ENCODE measurements at places on chromosomes 16 and 17.

GRCh38 chr17:1260086-1260769 is 10.0 kb upstream of the BHLHA9 start:
- no peak for DNase-seq

- no peak for DNase-seq
Observed at GRCh38 chr17:75433218-75433783, 23.1 kb upstream of the TMEM94 start.

GRCh38 chr17:8698162-8698971 is 46.3 kb downstream of the CCDC42 start:
- DNase-seq = no peak

- no peak for DNase-seq
Observed at GRCh38 chr17:57293077-57293476, 36.8 kb downstream of the MSI2 start.

GRCh38 chr17:48432820-48433775 is 3.1 kb upstream of the SKAP1 start:
- DNase-seq = no peak

- DNase-seq = no peak
Observed at GRCh38 chr16:85275533-85276249, 163.4 kb upstream of the CIBAR2 start.

GRCh38 chr17:40366861-40367518 is 2.5 kb upstream of the GJD3 start:
- no peak for DNase-seq

DNA sequence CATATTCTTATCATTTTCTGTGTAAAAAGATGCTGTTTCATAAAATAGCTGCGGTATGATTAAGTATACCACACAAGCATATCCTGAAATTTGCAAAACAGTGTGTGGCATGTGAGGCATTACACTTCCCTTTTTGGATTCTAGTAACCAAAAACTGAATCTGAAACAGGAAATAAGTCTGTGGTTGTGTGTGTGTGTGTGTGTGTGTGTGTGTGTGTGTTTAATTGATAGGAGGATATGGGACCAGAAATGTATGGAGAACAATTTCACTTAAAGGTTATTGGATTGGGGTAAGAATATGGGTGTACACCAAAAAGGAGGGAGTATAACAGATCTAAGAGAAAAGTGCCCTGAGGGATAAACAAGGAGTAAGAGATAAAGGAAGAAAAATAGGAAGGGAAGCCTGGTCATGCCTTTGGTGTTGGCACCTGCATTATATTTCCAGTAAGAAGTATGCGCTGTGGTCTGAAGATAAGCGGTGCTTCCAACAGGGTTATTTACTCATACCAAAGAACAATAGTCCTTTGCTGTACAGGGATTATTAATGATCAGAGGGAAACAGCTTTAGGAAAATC is 4.0 kb downstream of the LYRM1 start:
- DNase-seq = no peak

DNA sequence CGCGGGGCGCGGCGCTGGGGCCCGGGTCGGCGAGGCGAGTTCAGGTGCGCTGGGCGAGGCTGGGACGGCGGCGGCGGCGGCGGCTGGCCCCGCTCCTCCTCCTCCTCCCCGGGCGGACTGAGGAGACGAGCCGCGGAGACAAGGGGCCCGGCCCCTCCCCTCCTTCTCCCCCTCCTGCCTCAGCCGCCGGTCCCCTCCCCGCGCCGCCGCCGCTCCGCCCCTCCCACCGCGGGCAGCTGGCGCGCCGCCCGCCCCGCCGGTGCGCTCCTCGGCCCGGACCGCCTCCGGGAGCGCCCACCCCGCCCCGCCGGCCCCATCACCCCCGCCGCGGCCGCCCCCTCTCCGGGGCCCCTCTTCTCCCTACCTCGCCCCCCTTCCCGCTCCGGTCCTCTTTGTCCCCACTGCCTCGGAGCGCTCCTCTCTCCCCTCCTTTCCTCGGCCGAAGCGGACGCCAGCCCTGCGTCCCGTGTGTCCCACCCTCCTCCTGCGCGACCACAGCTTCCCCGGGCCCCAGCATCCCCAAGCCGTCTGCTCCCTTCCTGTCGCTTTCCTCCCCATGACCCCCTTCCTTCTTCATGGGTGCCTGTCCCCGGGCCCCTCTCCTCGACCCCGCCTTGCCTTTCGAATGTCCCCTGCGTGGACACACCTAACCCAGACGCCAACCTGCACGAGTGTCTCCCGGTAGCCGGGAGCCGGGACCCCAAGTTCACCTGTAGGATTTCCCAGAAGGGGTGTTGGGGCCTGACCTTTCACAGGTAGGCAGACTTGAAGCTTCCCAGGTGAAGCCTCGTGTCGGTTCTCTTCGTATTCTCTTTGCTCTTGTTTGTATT is at the start of gene TOX3:
TOX3 (minus strand) TSS at position 140 of the 830 bp plus-strand sequence. CDS start 420 bp downstream, outside the sequence.
- DNase-seq = no peak

- no peak for DNase-seq
Observed at GRCh38 chr16:6023449-6023848, 925.9 kb upstream of the EEF2KMT start.

- DNase-seq = no peak
Observed at GRCh38 chr17:32298721-32299579, 33.3 kb downstream of the RHBDL3 start.

- no peak for DNase-seq
Observed at GRCh38 chr17:48584223-48584741, 5.8 kb downstream of the HOXB3 start.

GRCh38 chr17:40418428-40418706 is 671 bp upstream of the TOP2A start:
- no peak for DNase-seq

- DNase-seq = no peak
Observed at GRCh38 chr17:45984368-45984767, 14.7 kb upstream of the STH start.

GRCh38 chr17:72654706-72655105 is 437.8 kb downstream of the SLC39A11 start:
- no peak for DNase-seq

DNA sequence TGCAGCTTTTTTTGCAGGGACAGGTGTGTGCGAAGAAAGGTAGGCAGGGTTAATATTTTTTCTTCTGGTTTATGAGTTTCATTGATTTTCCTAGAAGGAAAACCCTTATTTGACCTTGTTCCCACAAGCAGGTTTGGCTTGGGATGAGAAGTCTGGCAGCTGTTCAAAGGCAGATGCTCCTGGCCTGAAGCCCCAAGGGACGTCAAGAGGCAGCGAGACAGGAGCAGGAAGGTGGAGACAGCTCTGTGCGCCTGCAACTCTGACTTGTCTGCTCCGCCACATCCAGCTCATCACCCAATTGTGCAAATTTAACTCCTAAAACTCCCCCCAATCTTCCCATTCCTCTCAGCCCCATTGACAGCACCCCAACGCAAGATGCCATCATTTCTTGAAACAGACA is 136.8 kb upstream of the XYLT1 start:
- no peak for DNase-seq

DNA sequence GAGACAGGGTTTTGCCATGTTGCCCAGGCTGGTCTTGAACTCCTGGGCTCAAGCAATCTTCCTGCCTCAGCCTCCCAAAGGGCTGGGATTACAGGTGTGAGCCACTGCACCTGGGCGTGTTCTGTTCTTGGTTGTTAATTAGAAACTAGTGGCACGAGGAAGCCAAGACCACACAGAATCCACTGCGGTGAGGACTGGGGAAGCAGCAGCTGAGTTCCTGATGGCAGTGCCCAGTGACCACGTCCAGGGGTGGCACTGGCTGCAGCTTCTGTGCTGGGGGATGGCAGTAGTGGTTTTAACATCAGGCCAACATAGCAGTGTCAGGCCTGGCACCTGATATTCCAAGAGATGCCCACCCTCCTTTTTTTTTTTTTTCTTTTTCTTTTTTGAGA is 39.7 kb upstream of the NDRG4 start:
- no peak for DNase-seq

DNA sequence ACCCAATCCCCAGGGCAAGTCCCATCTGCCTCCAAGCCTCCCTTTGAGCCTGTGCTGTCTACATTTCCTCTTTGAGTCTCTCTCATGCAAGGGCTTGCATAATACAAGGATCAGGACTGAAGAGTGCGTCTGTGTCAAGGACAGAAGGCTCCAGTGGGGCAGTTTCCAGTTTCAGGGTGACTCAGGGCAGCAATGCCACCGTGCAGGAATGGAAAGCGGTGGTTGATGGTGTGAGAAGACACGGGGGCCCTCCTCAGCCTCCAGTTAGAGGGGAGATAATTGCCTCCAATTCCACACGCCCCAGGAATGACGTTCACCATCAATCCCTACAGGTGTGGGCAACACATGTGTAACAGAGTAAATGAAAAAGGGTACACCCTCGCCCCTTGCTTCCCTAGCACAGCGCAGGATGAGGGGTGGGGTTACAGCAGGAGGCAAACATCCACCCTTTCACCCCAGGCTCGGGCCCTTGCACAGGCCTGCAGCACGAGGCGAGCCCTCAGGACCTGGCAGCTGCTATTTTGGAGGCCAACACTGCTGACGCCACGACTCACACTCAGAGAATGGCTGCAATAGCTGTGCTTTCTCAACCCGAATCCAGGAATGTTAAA is 24.8 kb upstream of the SLC25A19 start:
- DNase-seq = no peak

DNA sequence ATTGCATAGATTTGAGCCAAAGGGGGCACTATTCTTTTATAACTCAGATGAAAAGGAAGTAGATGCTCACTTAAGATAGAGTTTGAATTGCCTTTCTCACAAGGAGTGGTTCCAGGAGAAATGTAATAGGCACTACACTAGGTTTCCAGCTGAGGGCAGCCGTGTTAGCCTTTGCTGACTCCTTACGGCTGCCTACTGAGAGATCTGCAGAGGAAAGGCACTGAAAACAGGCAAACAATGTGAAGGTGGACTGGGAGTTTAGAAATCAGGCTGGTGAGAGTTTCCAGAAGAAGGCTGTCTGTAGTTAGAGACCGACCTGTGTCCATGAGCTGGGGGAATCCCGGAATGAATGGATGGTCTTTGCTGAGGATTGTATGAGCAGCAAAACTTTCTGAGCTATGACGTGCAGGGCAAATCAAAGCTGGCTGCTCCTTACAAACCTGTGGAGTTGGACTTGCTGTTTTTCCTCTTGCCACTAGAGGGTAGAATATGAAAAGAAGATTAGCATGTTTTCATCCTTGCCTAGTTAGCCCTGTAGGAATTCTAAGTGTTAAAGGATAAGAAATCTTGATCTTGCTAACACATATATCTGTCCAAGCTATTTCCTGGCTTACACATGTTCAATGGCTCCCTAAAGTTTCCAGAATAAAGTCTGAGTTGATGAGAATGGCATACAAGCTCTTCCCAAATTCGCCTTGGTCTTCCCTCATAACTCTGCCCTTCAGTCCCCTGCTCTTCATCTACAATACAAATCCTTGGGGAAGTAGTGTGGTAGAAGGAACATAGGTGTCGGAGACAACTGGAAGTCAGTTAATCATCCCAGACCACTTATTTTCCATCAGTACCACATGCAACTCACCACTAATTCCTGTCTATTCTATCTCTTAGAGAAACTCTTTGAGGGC is 20.1 kb upstream of the TAOK1 start:
- DNase-seq = peak; percentile 62

GRCh38 chr17:82647593-82648164 is 565 bp downstream of the WDR45B start:
- no peak for DNase-seq

DNA sequence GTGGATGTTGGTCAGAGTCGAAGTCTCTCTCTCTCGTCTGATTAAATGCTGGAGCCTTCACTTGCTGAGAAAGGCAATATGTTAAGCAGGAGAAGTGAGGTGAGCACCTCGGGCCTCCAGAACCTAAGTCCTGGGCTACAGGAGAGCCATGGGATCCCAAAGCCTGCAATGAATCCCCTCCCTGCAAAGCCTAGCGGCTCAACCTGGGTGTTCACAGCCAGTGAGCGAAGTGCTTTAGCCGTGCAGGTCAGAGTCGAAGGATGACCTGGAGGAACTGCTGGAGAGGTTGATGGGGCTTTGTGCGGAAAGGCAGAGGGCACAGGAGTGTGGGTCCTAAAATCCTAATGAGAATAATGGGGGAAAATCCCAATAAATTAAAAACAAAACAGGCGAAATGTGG is 267.8 kb downstream of the ENGASE start:
- DNase-seq = no peak
